ENCODE measurements at places on chromosomes 6 and 20.
A peak's percentile ranks its signal among the peaks of the same experiment; 100 is the strongest.

- DNase-seq, result no peak
These were observed 15.9 kb downstream of the BCL2L1 start for GRCh38 chr20:31706607-31707257.

GRCh38 chr20:288956-289692 lies 1.4 kb downstream of the C20orf96 start:
- no peak for DNase-seq

GRCh38 chr20:22729180-22729579 lies 144.8 kb upstream of the FOXA2 start:
- no peak for DNase-seq

DNA sequence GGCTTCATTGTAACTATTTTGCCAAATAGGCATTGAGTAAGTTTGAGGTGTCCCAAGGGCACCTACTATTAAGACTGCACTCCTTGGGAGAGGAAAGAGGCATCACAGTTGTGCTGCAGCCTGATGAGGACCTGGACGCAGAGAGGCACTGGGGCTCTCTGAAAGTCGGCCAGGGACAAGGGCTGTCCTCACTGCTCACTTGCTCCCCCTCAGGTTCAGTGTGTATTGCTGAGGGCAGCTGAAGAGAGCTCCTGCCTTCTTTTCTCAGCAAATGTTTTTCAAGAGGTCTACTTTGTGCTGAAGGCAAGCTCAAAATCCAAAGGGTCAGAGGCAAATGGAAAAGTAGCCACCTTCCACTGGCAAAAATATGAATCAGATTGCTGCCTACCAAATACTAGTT lies 331.8 kb downstream of the RIMS1 start:
- peak; percentile 5 for DNase-seq

GRCh38 chr20:61683721-61684120 lies 382.0 kb downstream of the TAF4 start:
- DNase-seq, result no peak

DNA sequence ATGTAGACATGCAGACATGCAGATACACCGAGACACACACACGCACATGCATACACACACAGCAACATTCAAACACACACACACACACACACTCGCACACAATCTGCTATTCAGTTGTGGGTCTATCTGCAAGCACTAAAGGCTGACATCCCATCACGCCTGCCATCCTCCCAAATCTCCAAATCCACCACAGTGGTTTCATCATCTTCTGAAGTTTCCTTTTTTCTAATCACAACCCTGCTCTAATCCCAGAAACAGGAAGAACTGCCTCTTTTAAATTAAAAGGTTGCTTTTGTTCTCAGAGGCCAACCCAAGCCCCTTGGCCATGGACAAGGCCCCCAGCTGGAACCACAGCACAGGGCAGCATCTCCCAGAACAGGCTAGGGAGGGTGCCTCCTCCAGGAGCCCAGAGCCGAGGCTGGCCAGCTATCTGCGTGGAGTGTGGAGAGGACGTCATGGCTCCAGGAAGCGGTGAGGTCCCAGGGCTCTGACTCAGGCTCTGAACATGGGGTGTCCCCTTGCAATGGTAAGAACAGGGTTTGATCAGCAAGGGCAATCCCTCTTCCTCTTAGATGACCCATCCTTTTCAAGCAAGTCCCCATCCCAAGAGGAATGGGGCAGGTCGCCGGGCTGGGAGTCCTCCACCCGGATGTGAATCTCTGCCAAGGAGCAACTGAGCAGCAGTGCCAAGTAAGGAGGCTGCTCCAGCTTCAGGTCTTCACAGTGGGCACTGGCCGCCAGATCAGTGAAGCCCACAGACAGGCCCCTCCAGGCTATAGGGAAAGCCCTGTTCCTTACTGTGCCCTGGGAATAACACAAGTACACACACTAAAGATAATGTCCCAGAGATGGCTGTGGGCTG lies 14.7 kb downstream of the FOXF2 start:
- DNase-seq, result no peak

- no peak for DNase-seq
These were observed 51.1 kb downstream of the MYO6 start for GRCh38 chr6:75800133-75800532.

GRCh38 chr6:1854296-1854695 lies 244.6 kb downstream of the FOXC1 start:
- DNase-seq, result no peak

- DNase-seq, result peak; percentile 77
These were observed at the start of gene VSTM2L for GRCh38 chr20:37902504-37903313. VSTM2L (plus strand) TSS chr20:37903127; CDS start chr20:37903351, 224 bp downstream.

GRCh38 chr20:2763186-2763585 lies 37.2 kb downstream of the CPXM1 start:
- no peak for DNase-seq

DNA sequence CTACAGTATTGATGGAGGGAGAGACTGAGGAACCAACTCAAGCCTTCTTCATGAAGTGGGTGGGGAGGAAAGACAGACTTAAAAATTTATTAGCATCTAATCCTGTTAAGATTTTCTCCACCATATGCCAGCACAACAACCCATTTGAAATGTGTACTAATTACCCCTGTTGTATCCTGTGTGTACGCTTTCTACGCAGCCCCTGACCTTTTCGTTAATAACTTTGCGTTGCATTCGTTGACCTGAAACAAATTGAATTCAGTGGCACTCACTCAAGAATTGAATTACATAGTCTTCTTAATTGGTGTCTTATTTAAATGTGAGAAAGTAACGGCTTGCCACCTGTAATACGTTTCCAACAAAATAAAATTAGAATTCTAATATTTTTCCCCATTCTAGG lies 113.9 kb downstream of the LINC00237 start:
- no peak for DNase-seq

GRCh38 chr6:137332637-137333280 lies 113.6 kb upstream of the IFNGR1 start:
- DNase-seq, result no peak

- peak; percentile 35 for DNase-seq
These were observed 38.5 kb downstream of the DLGAP4 start for GRCh38 chr20:36344517-36345132.

DNA sequence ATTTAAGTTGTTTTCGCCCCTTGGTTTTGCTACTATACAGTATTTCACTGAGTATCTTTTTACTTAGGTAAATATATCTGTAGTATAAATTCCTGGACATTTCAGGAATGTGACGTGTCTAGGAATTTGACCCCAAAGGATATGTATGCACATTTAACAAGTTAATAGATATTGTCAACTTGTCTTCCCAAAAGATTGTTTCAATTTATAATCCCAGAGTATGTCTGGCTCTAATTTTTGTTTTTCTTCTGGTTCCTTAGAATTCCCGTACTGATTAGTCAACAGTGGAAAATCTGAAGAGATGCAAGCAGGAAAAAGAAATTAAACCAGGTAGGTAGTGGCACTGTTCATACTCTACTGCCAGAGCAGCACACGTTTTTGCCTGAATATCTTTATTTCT lies 7.2 kb downstream of the PKIG start:
- no peak for DNase-seq

DNA sequence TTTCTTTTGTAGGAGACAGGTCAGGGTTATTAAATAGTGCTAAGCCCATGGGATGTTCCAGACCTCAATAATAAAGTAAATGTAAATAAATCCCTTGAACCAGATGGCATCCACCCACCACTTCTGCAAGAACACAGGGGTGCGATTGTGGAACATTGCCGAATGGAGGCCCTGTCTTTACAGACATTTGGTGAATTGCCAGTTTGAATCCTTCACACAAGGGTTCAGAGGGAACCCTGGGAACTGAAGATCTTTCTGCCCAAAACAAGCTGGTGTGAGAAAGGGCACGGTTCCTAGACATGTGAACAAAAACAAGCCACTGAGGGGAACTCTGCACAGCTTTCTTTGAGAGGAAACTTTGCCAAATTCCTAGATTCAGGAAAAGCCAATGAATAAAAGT lies 30.2 kb upstream of the RNF8 start:
- DNase-seq, result no peak

GRCh38 chr6:35635601-35636597 lies 52.8 kb downstream of the FKBP5 start:
- DNase-seq, result no peak

GRCh38 chr6:7196685-7197283 lies 89.0 kb downstream of the RREB1 start:
- DNase-seq, result no peak

GRCh38 chr6:43942011-43942442 lies 172.0 kb downstream of the VEGFA start:
- no peak for DNase-seq

DNA sequence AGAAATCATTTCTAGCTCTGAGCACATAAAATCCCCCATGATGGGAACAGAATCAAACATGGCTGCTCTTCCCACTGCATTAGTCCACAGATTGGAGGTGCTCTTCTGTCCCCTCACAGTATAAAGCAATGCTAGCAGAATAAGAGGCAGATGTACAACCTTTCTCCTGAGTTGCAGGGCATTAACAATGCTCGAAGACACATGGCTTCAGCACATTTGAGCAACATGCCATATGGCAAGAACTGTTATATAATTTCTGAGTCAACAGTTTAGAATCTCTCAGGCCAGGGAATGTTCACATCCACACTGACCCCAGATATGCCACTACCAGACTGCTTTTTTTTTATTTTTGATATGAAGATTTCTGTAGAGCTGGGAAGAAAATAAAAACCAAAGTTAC lies 119.6 kb downstream of the KIF13A start:
- no peak for DNase-seq

DNA sequence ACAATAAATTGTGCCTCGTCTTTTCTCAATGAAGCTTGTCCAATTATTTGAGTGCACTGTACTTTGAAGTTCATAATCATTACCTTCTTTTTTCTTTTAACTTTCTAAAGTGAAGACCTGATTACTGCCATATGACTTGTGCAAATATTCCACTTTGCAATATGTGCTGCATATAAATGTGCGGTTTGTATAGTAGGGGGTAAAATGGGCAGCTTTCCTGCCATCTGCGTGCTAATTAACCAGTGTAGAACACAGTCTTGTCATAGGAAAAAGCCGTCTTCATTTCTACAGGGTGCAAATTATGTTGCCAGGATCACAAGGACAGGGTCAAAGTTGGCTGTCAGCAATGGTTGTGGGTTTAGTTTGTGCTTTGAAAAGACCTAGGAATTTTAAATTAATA lies 397.0 kb downstream of the NKAIN2 start:
- no peak for DNase-seq

DNA sequence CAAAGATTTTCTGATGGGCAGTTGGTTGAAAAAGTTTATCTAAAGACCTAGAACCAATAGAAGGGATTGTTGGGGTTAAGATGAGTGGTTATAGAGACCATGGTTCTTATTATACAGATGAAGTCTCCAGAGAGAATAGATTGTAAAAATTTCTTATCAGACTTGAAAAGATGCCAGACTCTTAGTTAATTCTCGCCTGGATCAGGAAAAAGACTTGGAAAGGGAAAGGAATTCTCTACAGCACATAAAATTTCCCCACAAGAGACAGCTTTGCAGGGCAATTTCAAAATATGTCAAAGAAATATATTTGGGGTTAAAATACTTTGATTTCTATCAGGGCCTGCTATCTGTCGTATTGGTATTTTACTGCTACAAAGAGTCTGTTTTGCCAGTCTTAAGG lies 582.6 kb downstream of the UTRN start:
- no peak for DNase-seq

GRCh38 chr6:19892260-19892659 lies 55.1 kb downstream of the ID4 start:
- DNase-seq, result no peak

GRCh38 chr6:26327450-26328264 lies 37.3 kb upstream of the BTN3A2 start:
- peak; percentile 87 for DNase-seq

DNA sequence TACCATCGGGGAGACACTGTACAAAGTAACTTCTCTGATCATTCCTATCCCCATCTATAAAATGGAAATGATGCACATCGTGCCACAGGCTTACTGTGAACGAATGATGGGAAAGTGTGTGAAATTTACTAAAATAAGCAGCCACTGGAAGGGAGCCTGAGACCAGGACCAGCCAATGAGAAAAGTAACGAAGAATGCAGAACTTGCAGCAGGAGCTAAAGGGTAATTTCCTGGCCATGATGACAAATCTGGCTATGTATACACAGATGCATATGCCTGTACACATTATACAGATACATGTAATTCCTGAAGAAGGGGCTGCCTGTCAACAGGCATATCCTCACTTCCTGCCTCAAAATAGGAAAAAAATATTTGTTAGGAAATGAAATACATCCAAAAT lies 47.4 kb downstream of the GMDS start:
- DNase-seq, result no peak

DNA sequence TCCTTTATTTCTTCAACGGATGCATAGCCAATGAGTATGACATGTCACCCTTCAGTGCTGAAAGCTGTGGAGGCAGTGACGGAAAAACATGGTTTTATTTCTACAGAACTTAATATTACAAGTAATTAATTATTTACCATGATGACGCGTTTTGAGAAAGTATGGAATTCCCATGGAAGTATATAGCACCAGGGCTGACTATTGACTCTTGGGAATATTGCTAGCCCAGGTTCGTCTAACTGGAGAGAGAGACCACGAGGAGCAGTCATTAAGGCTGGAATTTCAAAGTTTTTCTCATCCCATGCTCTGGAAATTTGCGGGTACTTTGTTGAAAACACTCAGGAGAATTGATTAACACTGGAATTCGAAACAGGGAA lies 155.2 kb upstream of the PRSS16 start:
- DNase-seq, result no peak

DNA sequence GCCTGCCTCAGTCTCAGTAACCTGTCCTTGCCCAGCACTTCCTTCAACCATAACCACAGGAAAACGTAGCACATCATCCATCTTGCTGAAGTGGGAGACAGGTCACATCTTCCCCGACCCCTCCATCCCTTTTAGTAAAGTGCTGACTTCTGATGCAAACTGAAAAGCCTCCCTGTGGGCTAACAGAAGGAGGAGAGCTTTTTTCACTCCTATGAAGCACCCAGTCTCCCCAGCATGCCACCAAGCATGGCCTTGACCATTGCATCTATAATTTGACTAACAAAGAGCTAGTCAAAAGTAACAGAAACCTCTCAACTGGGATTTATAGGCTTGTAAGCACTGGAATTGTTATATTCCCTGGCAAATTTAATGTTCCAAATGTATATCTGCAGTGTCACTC lies 288.9 kb upstream of the IRAK1BP1 start:
- no peak for DNase-seq

- DNase-seq, result peak; percentile 76
These were observed 47.4 kb downstream of the TRMT11 start for GRCh38 chr6:126033696-126034095.

GRCh38 chr6:170074907-170075306 lies 216.0 kb downstream of the DLL1 start:
- no peak for DNase-seq
